ENCODE measurements at places on chromosomes 16 and 17.

- DNase-seq = peak; percentile 73
Measured at GRCh38 chr17:49031965-49032928, 35.1 kb downstream of the IGF2BP1 start.

GRCh38 chr17:49180303-49180702 lies 30.1 kb downstream of the GNGT2 start:
- peak; percentile 51 for DNase-seq

DNA sequence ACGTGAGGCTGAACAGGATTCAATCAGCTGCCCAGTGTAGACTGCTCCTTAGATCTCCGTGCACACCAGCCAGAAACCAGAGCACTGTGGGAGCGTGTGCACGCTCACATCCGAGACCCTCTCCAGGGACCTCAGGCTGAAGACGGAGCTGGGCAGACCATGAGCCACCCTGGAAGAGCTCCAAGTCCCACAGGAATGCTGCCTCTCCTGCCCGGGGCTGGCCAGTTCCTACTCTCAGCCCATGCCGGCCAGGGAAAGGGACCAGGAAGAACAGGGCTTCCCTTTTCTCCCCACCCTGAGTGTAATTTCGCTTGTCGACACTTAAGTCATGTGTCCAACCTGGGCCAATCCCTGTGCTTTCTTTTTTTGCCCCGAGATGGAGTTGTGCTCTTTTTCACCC lies 6.9 kb downstream of the ALYREF start:
- DNase-seq = no peak

DNA sequence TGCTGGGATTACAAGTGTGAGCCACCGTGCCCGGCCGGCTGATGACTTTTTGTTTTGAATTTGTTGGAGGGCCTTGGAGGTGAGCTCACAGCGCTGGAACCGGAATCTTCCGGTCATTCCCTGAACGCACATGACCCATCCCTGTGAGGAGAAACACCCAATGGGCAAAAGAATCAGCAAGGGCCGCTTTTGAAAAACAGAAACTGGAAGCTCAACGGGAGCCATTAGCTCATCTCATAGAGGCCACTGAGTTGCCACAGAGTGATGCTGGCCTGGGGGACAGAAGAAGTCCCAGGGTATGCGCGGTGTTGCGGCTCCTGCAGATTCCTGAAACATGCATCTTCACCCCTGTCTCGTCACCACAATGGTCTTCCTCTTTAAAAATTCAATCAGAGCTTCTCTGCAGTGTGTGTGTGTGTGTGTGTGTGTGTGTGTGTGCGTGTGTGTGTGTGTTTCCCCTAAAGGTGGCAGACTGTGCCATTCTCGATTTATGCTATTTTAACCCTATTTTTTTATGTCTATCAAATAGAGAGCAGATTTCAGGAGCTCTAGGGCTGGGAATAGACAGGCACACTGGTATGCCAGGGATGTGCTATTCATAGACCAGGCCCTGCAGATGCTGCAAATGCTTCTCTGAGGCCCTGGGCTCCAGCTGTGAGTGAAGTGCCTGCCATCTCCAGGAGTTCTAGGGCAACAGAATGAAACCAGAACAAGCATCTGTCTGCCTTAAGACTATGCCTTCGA lies 68.3 kb downstream of the MARCHF10 start:
- DNase-seq = no peak

GRCh38 chr16:27231692-27232060 lies 28.4 kb downstream of the KDM8 start:
- DNase-seq = no peak

- DNase-seq = no peak
Measured at GRCh38 chr16:87098976-87099720, 218.0 kb downstream of the C16orf95 start.
